ENCODE measurements at places on chromosomes 5 and 9. TPM values are rescaled to one million over a fixed set of nuclear protein-coding genes. Genes with fewer than 3 reads are reported as not detected.

- DNase-seq: no peak
Measured at GRCh38 chr5:67015541-67016191, 180.9 kb downstream of the CD180 start.

- DNase-seq: no peak
Measured at GRCh38 chr9:90801241-90801972, at the start of gene SYK. Gene SYK, plus strand, starts transcription at chr9:90801819. Its CDS starts 42,080 bp downstream, at chr9:90843899.

SPATA31A3 gene
- not detected for total RNA-seq

GRCh38 chr5:158409507-158409906, 550.6 kb upstream of the CLINT1 start:
- no peak for DNase-seq

GRCh38 chr9:99140685-99141314, 35.9 kb downstream of the TGFBR1 start:
- no peak for DNase-seq

DNA sequence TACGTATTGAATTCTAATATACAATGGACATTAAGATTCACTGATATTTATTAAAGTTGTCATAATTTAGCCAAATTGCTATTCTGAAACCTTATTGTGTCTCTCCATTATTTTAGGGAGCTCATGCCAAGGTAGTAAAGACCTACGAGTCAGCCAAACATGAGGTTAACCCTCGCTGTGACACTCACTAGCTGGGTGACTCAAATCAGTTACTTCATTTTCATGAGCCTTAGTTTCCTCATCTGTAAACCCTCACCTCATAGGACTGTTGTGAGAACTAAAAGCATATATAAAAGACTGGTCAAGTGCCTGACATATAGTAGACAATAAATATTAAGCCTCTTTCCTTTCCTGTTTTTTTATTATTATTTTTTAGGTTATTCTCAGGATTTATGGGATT, 44.0 kb upstream of the PCA3 start:
- no peak for DNase-seq

DNA sequence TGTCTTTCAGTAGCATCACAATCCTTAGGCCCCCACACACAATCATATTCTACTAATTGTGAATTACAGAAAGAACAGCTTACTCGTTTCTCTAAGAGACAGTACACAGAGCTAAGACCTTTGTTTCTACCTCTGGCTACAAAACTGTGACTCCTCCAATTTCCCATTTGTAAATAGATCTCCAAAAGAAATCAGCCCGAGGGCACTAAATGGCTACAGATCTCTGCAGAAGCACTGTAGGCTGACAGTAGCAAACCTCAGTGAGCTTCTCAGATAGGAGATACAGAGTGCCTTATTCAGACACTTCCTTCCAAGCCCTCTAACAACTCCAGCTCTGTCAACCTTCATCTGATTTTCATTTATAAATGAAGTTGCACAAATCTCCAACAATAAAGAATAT, 51.0 kb downstream of the EFNA5 start:
- DNase-seq: no peak

EMB gene
- 6.4 TPM for total RNA-seq

All from ascending aorta (tissue), 2 donors.